ENCODE measurements at places on chromosomes 1 and 21. TPM values are rescaled to one million over a fixed set of nuclear protein-coding genes. Genes with fewer than 3 reads are reported as not detected.
A peak's percentile ranks its signal among the peaks of the same experiment; 100 is the strongest.

DIO1 gene
- total RNA-seq: not detected

VAV3 gene
- total RNA-seq: 21.4 TPM

DNASE2B gene
- total RNA-seq: not detected

DNA sequence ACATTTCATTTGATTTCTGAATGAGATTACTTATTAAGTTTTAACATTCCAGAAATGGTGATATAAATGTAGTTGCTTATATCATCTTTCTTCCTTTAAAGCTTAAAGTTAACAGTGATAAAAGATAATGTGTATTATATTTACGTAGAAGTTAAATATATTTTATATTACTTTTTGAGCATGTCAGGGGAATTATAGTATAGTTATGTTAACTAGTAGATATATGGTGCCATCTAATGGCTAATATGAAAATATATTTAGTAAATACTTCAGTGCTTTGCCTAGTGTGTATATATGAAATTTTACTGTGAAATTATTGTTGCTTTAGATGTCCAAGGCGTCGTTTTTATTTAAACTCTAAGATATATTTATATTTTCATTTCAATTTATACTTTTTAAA lies 51.5 kb downstream of the SYT14 start:
- H3K27ac ChIP-seq: no peak overlapping the region
- no peak for DNase-seq
- no peaks in the 10 kb centered on the region for H3K4me1 ChIP-seq
- H3K4me3 ChIP-seq: no peak overlapping the region

- peaks cover 8% of the 10 kb centered on the region for H3K4me1 ChIP-seq
- H3K4me3 ChIP-seq: no peak overlapping the region
- H3K36me3 ChIP-seq: no peaks in the 10 kb centered on the region
- DNase-seq: no peak
Observed at GRCh38 chr1:53574621-53575020, 115.4 kb downstream of the DMRTB1 start.

- H3K27ac ChIP-seq: no peak overlapping the region
- H3K4me1 ChIP-seq: peaks cover 7% of the 10 kb centered on the region
- no peaks in the 10 kb centered on the region for H3K27me3 ChIP-seq
- no peaks in the 10 kb centered on the region for H3K36me3 ChIP-seq
- no peak overlapping the region for H3K4me3 ChIP-seq
Observed at GRCh38 chr1:215146240-215146975, 63.9 kb downstream of the KCNK2 start.

DNA sequence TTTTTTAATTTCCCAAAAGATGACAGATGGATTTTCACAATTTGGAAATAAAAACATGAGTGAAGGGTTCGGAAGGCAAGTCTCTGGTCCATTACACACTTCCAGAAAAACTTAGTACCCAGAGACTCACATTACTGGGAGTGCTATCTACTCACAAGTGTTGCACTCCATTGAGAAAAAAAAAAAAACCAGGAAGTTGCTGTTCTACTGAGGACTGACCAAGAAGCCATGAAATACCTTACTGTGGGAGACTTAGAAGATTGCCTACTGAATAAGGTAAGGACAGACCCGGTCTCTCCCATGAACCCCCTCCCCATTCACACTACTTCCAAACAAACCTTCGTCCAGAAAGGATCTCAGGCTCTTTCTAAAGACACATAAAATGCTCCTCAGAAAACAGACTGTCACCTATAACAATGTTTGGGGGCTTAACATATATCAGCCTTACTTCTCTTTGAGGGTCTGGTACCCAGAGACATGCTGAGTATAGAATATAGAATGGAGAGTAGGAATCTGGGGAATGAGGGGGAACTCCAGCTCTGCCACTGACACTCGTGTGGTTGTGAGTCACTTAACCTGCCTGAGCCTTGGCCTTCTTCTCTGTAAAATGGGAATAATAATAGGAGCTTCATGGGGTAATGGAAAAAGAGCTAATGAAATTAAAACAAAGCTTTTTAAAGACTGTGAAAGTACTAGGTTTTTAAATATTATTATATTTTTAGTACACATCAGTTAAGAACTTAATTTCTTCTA lies 1.4 kb downstream of the MAB21L3 start:
- no peak overlapping the region for H3K4me3 ChIP-seq
- H3K27ac ChIP-seq: no peak overlapping the region
- DNase-seq: no peak
- H3K4me1 ChIP-seq: no peaks in the 10 kb centered on the region

DNA sequence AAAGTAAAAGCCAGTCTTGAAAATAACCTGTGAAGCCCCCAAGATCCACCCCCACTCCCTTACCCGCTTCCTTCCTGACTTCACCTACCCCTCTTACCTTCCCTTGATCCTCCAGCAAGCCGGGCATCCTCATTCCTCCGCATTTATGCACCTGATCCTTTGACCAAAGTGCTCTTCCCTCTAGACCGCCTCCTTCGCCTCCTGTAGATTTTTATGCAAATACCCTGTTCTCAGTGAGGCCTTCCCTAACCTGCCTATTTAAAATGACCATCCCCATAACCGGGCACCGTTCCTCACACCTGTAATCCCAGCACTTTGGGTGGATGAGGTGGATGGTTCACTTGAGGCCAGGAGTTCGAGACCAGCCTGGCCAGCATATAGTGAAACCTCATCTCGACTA lies 1.1 kb upstream of the NENF start:
- no peaks in the 10 kb centered on the region for H3K27me3 ChIP-seq
- DNase-seq: no peak
- H3K4me3 ChIP-seq: no peak overlapping the region
- H3K36me3 ChIP-seq: no peaks in the 10 kb centered on the region
- H3K27ac ChIP-seq: no peak overlapping the region
- peaks cover 19% of the 10 kb centered on the region for H3K4me1 ChIP-seq

DNA sequence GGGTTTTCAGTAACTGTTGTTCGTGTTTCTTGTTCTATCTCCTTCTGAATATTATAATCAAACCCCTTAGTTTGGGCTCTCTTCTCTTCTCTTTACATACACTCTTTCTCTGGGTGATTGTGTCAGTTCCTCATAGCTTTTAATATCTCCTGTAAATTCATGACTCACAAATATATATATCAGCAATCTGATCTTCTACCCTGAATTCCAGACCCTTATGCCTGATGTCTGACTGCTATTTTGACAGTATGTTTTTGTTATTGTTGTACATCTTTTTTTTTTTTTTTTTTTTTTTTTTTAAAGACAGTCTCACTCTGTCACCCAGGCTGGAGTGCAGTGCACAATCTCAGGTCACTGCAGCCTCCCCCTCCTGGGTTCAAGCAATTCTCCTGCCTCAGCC lies 70.8 kb upstream of the MPC2 start:
- H3K27me3 ChIP-seq: no peaks in the 10 kb centered on the region
- no peak for DNase-seq
- peaks cover 12% of the 10 kb centered on the region for H3K36me3 ChIP-seq
- no peaks in the 10 kb centered on the region for H3K4me1 ChIP-seq

HAO2 gene
- not detected for total RNA-seq

- no peaks in the 10 kb centered on the region for H3K27me3 ChIP-seq
- H3K27ac ChIP-seq: peak overlapping the region; percentile 71
- H3K4me1 ChIP-seq: peaks cover 27% of the 10 kb centered on the region
- peak; percentile 88 for DNase-seq
Observed at GRCh38 chr1:27365372-27366112, 1.2 kb downstream of the MAP3K6 start.

All from body of pancreas (tissue), 4 donors.